Stimulated activated CD4-positive, alpha-beta T cell treated with anti-CD3 and anti-CD28 coated beads, Interleukin-15, amount 100 ng/mL, for 48 hours (primary cell): ENCODE measurements at places on chromosomes 1 and 21.
A peak's percentile ranks its signal among the peaks of the same experiment; 100 is the strongest.

- no peak for DNase-seq
Observed at GRCh38 chr1:222232842-222233241, 315.1 kb downstream of the HHIPL2 start.

DNA sequence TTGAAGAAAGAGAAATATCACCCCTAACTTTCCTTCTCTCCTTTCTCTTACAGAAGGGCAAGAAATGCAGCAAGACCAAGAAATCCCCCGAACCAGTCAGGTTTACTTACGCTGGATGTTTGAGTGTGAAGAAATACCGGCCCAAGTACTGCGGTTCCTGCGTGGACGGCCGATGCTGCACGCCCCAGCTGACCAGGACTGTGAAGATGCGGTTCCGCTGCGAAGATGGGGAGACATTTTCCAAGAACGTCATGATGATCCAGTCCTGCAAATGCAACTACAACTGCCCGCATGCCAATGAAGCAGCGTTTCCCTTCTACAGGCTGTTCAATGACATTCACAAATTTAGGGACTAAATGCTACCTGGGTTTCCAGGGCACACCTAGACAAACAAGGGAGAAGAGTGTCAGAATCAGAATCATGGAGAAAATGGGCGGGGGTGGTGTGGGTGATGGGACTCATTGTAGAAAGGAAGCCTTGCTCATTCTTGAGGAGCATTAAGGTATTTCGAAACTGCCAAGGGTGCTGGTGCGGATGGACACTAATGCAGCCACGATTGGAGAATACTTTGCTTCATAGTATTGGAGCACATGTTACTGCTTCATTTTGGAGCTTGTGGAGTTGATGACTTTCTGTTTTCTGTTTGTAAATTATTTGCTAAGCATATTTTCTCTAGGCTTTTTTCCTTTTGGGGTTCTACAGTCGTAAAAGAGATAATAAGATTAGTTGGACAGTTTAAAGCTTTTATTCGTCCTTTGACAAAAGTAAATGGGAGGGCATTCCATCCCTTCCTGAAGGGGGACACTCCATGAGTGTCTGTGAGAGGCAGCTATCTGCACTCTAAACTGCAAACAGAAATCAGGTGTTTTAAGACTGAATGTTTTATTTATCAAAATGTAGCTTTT is 2.4 kb downstream of the CCN1 start:
- no peak for DNase-seq

- no peak for DNase-seq
Observed at GRCh38 chr21:24424776-24425175, 1182.5 kb downstream of the MRPL39 start.

- no peak for DNase-seq
Observed at GRCh38 chr1:201676197-201676596, 137.3 kb downstream of the NAV1 start.

GRCh38 chr1:203592156-203592555 is 34.5 kb upstream of the ATP2B4 start:
- DNase-seq, result no peak

DNA sequence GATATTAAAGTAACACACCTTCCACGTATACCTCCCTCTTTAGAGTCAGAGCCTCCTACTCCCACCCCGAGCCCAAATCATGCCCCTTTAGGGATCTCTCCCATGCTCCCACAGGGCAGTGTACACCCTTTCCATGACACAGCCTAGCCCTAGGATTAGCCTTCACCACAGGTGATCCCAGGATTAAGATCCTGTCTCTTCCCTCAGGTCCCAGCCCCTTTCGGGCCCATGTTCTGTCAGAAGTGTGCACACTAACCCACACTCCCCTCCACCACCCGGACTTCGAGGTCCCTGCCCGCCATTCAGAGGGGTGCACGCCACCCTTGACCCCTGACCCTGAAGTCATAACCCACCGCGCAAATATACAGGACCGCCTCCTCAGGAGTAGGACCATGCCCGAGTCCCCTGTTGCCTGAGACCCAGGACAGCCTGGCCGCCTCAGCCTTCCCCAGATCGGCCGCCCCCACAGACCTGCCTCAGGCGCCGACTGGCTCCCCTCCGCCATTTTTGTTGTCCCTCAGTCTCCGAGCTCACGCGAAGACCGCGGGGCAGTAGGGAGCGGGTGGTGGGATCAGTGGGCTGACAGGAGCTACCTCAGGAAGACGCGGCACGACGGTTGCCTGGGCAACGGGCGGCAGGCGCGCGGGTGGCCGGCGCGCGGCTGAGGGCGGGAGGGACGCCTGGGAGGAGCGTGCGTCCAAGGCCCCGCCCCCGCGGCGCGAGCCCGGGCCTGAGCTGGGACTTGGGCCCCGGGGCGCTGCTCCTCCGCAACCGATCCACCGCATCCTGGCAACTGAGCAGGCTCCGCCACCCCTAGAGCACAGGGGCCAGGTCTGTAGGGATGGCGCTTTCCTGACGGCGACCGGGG is at the start of gene AGBL4:
AGBL4 (minus strand) TSS at position 663 of the 868 bp plus-strand sequence.
- no peak for DNase-seq

DNA sequence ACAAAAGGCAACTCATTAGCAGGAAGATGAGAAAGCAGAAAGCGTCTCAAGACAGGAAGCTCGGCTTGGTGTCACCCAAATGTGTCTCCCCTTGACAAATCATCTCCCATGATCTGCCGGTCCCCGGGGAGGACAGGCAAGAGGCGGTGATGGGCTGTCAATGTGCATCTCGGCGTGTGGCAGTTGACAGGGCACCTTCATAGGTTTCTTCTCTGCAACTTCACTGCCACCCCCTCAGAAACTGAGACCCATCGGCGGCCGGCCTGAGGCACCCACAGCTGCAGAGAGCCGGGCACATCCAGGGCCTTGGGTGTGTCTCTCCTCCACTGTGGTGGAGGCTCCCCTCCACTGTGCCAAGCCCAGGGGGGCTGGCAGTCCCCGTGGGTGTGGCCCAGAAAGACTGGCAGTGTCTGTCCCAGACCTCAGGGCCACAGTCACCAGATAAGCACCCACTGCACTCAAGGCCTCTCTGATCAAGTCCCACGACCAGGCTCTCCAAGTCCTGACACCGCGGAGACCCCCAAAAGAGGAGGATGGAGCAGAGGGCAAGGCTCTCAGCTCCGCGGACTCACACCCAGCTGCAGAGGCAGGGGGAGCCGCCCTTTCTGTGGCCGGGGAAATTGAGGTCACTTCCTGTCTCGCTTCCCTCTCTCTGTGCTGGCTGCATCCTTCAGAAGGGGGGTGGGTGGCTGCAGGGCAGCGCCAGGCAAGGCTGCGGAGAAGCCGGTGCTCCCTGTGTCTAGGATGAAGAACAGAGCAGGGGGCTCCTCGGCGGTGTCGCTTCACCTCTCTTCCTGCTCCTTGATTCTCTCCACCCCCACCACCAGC is 39.6 kb upstream of the LBR start:
- peak; percentile 69 for DNase-seq

DNA sequence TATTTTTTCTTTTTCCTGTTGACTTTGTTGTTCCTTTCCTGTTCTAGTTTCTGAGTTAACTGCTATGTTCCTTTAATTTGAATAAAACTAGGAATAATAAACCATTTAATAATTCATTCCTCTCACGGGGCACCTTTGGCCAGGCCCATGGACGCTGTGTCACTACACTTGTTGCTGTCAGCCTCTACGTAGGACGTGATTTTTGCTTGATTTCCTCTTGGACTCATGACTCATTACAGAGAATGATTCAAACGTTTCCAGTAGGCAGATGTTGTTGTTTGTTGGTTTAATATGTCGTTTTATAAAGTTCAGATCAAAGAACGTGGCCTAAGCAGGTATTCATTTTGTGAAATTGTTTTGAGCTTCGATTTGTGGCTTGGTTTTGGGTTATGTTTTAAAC is 9.1 kb upstream of the SLC19A1 start:
- peak; percentile 41 for DNase-seq

DNA sequence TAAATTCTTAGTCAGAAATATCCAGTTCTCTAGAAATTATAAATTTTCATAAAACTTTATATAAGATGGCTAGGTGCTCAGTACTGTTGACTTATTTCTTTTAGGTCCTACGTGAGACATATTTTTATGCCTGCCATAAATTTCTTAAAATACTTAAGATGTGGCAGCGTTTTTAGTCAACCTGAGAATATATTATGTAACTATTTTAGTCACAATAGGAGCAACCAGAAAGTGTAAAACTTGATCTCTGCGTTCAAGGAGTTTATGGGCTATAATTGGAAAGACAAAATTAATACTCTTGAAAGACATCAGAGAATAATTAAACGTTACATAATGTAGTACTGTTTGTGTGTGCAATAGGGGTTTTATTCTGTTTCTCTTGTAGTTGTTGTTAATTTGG is 24.1 kb upstream of the PGM1 start:
- no peak for DNase-seq

- no peak for DNase-seq
Observed at GRCh38 chr1:183914891-183915290, 110.0 kb downstream of the RGL1 start.

DNA sequence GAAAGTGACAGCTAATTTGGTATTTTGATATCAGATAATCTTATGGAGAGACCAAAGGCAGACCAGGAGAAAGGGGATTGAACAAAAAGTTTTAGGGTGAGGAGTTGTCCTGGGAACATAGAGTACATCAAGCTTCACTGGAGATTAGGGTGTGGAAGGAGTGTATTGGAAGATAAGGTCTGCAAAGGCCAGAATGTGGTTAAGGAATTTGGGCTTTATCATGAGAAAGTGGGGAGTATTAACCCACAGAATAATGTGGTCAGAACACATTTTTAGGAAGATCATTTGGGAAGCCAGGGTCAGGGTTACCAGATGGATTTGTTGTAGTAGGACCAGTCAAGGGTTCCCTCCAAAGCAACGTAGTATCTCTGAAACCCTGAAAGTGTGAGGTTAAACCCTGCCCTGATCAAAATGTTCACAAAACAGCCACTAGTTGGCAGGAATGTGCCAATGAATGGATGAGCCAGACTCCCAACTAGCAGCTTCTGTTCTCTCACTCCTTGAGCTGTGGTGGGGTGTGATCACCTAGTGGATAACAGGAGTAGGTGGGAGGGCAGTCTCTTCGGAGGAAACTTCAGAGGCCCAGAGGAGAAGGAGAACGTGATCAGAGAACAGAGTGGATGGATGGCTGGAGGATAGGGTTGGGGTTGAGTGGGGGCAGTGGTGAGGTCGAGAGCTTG is 35.8 kb downstream of the SLC2A1 start:
- peak; percentile 53 for DNase-seq

GRCh38 chr1:218433744-218434143 is 88.6 kb downstream of the TGFB2 start:
- no peak for DNase-seq

DNA sequence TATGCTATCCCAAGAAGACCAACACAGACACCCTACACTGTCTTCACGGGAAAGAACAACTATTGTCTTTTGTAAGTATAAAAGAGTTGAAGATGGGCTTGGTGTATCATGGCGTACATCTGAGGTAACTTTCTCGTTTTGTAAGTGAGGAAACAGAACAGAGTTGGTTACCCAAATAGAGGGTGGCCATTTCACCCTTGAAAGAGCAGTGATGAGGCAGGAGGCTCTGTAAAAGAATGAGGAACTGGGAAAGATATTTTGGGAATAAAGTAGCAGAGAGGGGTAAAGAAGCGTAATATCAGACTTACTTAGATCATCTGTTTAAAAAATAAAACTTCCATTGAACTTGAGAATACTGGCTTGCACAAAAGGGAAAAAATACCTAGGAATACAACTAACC is 18.9 kb downstream of the FCRL2 start:
- DNase-seq, result no peak

DNA sequence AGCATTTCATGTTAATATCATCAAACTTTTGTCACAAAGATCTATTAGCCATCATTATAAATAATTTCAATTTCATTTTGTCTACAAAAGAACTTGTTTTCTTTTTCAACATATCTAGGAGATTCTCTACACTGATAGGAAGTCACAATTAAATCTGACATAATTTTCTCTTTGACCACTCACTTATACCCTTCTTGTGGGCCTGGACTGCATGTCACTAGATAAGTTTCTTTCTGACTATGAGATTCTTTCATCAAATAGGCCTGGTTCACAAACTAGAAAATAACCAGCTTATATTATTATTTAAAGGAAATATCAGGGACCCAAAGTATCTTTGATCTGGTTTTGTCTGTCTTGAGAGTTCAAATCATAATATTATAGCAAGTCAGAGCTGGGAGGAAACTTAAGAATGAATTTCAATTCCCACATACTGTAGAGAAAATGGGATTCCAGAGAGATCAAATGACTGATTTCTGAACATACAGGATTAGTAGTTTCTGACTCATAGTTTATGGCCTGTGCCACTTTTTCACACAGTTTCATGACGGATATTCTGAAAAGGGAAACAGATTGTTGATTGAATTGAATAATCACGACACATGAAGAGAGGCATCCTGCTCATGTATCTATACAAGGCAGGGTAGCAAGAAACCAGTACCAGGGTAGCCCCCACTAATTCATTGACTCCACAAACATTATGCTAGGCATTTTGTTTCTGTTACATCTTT is 355.8 kb downstream of the GPATCH2 start:
- no peak for DNase-seq

DNA sequence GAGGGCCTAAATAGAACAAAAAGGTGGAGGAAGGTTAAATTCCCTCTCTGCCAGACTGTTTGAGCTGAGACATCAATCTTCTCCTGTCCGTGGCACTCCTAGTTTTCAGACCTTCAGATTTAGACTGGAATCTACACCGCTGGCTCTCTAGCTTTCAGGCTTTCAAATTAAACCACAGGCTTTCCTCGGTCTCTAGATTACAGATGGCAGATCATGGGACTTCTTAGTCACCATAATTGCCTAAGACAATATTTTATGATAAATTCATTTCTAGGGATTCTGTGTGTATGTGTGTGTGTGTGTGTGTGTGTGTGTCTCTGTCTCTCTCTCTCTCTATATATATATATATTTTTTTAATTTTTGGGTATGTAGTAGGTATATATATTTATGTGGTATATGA is 428.7 kb downstream of the PLA2G4A start:
- no peak for DNase-seq

GRCh38 chr1:15384301-15384901 is 25.3 kb upstream of the EFHD2 start:
- no peak for DNase-seq

DNA sequence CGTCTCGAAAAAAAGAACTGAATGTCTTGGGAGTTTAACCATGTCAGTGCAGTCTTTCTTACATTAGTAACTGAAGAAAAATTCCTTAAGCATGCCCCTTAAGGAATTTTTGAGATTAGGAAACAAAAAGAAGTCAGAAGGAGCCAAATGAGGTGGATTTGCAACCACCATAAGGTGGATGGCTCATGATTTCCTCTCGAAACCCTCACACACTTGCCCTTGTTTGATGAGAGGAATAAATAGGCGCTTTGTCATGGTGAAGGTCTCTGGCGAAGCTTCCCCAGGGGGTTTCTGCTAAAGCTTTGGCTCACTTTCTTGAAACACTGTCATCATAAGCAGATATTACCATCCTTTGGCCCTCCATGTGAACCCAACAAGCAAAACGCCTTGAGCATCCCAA is 68.2 kb downstream of the POFUT2 start:
- no peak for DNase-seq
